ENCODE measurements at places on chromosomes 1 and 21.

DNA sequence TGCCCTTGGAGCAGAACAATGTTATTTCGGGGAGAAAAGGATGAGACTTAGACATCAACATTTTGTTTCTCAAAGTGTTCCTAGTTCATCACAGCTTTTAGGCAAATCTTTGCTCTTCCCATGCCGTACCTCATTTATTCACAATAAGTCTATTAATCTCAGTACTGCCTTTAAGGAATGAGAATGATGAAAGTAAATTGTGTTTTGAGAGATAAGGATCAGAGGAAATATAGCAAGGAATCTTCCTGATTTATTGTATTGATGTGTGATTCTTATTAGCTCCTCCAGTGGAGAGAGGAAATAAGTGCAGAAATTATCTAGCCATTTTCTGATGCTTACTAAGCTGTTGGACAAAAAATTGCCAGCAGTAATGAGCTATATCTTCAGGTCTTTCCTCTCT, 2.0 kb downstream of the POLR3C start:
- DNase-seq: no peak

DNA sequence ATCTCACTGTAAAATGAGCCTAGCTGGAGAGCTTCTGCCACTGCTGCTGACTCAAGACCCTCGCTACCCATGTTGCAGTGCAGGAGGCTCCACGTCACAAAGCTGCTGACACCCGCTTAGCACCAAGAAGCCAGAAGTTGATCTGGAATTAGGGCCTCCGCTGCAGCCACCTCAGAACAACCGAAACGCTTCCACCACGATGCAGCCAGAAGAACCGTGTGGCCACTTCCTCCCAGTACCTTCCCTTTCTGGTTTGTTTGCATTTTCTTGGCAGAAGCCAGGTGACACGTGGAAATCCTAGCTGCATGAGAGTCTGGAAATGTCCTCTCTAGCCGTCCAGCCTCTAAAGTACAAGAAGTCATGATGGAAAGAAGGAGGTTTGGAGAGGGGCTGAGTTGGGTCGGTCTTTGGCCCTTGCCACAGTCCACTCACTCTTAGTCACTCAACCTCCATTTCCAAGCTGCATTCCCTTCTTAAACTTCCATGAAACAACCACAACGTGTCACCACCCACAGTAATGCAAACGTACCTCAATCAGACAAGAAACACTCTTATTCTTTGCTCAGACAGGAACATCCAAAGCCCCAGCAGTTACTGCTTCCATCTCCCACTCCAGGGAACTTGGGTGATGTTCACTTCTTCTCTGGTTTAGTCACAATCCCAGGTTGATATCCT, 10.0 kb upstream of the CDA start:
- no peak for DNase-seq

GRCh38 chr1:77370161-77370560, 88.3 kb downstream of the AK5 start:
- DNase-seq: no peak

DNA sequence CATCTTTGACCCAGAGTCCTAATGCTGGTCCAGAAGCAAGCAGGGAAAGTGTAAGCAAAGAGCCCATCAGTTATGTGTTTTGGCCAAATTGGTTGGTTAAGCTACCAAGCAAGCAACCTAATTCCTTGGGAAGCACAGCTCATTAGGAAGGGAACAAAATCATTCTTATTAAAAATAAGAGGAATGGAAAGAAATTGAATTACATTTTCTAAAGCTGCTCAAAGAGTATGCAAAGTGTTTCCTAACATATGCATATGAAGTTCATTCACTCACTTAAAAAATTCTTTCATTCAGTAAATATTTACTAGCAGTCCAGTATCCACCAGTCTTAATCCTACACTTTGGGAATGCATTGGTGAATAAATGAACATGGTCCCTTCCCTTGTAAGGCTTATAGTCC, 71.8 kb downstream of the RNF220 start:
- DNase-seq: no peak

- no peak for DNase-seq
Observed at GRCh38 chr1:111221633-111222291, 5.8 kb upstream of the CHI3L2 start.

GRCh38 chr1:154810571-154810970, 59.5 kb downstream of the KCNN3 start:
- DNase-seq: no peak

- no peak for DNase-seq
Observed at GRCh38 chr1:19450811-19451515, 34.4 kb downstream of the CAPZB start.

DNA sequence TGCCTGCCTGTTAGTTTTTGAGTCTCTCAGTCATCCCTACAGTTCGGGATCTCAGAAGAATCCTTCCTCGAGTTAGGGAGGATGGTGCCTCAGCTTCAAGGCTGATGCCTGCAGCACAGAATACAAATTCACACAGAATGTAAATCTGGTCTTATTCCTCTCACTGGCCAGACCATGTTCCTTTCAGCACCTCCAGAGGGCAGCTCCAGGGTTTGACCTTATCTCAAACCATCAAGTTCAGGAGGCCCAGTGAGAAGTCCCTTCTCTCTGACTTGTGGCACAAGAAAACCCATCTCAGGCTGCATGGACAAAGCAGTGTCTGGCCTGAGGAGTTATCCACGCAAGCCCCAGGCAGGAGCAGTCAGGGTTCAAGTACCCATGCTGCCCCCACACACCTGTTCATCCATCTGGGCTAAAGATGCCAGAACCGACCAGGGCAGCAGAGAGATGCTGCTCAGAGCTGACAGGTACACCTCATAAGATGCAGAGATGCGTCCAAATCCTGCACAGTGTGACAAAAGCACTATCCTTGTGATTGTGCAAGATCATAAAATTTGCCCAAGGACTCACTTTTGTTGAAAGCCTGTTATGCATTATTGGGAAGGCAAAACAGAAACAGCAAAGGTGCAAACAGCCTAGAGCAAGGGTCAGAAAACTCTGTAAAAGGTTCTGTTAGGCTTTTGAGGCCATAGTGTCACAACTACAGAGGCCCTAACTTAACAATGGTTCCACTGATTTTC, 49.8 kb downstream of the BCAR3 start:
- no peak for DNase-seq

DNA sequence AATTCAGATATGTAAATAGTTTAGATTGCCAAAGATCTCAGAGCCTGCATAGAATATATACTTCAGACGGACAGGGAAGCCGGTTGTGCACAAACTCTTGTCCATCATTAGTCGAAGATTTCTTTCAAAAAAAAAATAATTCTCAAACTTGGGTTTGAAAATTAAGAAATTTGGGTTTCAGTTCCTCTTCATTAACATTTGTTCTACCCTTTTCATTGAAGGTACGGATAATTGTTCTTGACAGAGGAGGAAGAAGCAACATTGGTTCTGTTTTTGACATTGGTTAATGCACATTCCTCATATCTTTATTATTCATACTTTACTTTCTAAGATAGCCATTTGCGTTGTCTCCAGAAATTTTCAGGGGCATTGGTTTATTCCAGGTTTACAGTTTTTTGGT, 38.0 kb upstream of the PRMT6 start:
- DNase-seq: no peak

DNA sequence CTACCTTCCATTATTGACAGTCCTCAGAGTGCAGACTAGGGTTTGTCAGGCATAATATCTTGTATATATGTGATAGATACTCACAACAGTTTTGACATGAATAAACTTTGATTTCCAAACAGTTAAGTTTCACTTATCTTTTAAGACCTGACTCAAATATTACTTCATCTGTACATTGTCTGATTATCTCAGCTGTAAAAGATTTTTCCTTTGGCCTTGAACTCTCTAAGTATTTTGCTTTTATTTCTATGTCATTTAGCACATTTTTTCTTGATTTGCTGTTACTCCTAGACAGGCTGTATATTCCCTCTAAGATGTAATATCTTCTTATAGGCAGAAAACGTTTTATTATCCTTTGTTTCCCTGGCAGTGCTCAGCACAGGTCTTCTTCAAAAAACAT, 65.6 kb upstream of the DMRTA2 start:
- DNase-seq: no peak

DNA sequence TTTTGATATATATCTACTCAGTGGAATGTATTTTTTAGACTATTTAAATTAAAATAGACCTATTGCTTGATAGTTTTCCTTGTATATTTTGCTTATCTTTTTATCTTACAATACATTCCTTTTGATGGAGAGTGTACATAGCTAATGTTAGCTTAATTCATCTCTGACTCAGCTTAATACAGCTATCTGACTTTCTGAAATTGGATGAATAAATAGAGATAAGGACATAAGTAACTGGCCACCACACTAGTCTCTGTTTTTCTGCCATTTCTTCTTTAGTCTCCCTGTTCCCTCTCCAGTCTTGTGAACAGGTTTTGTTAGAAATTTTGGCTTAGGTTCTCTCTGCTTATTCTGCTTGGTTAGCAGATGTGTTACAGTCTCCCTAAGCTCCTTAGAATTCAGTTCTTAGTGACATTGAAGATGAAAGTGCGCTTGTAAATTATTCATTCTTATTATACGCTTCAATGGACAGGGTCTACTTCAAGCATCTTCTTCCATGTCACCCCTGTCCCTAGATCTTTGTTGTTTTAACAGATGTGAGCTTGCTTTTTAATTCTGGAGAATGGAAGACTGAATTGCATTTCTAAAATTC, 59.6 kb downstream of the XPR1 start:
- no peak for DNase-seq

DNA sequence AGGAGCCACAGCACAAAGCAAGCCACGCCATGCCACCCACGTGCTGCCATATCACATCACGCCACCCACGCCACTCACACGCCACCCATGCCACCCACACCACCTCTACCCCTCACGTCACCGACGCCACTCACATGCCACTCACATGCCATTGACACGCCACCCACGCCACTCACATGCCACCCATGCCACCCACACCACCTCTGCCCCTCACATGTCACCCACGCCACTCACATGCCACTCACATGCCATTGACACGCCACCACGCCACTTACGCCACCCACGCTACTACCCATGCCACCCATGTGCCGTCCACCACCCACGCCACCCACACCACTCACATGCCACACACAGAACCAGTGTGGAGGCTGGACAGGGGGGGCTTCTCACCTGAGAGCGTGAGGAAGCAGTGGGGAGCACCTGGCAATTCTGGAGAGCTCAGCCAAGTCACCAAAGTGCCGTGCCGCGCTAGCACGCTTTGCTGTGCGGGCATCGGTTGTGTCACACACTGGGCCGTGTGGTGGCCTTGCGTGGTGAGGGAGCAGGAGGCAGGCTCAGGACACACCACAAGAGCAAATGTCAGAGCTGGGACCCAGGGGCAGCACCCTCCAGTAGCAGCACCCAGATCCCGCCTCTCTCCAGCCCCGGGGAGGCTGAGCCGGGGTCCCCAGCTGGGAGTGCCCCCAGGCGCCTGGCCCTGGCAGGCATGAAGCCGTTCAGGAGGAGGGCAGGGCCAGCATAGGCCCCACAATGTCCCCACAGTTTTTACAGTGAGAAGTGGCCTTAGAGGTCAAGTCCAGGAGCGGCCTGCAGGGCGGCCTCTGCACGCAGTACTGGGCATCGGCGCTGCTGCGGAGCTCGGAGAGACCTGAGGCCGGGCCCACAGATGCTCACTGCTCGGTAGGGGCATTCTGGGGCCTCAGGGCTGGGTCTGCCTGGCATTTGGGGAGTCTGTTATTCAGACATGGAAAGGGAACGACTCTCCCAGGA, 70.0 kb downstream of the AGPAT3 start:
- no peak for DNase-seq

DNA sequence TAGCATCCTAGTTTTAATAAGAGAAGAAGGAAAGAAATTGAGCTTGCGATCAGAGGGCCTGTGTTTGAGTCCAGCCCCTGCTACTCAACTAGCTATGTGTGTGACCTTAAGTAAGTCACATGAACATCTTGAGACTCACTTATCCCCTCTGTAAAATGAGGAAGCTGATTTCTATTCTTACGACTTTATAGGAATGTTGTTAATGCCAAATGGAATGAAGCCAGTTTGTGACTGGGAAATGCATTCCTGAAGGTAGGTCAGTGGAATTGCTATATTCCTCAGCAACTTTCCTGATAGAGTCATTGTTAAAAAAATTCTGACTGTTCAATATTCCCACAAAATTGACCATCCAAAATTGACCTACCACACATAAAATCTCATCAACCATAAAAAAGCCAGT, 14.9 kb downstream of the FASLG start:
- DNase-seq: no peak

DNA sequence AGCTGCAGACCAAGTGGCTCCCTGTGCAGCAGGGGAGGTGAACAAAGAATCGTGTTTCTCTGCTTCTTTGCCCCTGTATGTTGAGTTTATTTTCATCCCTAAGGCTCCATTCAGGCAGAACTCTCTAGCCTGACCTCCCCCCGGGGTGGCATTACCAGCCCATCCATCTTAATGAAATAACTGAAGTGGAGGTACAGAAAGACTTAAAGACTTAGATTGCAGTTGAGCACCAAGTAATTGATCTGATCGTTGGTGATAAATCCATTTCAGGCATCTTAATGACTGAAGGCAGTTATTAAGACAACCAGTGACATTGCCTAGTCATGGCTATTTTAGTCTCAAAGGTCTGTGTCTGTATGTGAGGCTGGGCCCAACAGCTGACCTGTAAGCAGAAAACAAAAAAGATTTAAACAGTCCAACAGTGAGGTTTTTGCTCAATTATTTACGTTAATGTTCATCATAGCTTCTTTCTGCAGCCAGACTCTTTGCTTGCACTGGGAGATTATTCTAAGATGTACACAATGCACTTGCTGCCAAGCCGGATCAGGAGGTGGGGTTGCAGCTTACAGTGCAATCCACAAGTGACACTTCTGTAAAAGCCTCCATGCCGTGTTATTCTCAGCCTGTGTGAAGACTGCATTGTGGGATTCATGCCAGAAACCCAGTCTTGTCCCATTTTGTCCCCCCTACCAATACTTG, 363.0 kb upstream of the DUSP10 start:
- peak; percentile 25 for DNase-seq

- DNase-seq: no peak
Observed at GRCh38 chr21:19767546-19767945, 1230.7 kb upstream of the NCAM2 start.

DNA sequence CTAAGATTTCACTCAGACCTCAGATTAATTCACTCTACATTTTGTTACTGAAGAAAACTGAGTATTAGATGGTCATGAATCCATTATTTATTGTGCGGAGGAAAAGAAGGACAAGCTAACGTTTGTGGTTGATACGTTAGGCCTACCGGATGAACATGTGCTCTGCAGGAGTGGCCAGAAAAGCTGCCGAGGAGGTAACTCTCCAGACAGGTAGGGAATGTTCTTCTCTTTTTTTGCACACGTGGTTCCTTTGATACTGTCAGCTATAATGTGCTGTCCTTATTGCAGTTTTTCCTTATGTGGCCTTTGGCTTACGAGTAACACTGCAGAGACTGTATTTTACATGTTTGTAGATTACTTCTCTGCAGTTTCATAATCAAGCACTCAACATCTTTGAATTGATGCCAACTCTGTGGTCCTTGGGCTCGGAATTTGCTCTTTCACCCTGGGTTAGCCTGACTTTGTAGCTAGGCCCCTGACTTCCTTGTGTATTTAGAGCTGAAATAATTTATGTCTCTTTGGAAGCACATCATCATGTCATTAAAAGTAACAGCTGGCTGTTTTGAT, 13.6 kb downstream of the MTR start:
- DNase-seq: no peak

DNA sequence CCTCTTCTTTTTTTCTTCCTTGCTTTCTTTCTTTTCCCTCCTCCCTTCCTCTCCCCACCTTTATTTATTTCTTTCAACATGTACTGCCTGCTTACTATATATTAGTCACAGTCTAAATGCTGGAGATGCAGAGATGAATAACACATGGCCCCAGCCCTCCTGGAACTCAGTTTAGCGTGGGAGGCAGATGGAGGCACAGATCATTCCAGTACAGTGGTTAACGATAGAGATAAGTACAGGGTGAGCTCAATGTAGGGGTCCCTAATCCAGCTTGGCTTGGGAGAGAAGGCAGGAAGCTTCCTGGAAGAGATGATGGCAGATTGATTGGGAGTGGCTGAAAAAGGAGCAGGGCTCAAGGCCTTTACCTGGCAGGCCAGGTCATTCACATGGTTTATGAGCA, 55.6 kb upstream of the PPP2R5A start:
- no peak for DNase-seq

All from left renal pelvis (tissue), 4 donors.